DMS153 (cell line): ENCODE measurements at places on chromosomes 3 and 15.
A peak's percentile ranks its signal among the peaks of the same experiment; 100 is the strongest.

GRCh38 chr15:52683580-52683979, 4.4 kb upstream of the ATOSA start:
- DNase-seq, result no peak

GRCh38 chr3:138493804-138494606, 59.6 kb downstream of the ESYT3 start:
- DNase-seq, result no peak

GRCh38 chr3:51921081-51921578, 18.0 kb upstream of the IQCF1 start:
- no peak for DNase-seq

GRCh38 chr3:21390856-21391255, 360.2 kb downstream of the ZNF385D start:
- DNase-seq, result no peak

- DNase-seq, result peak; percentile 74
Measured at GRCh38 chr3:112759681-112760080, 87.0 kb downstream of the CD200R1L start.

DNA sequence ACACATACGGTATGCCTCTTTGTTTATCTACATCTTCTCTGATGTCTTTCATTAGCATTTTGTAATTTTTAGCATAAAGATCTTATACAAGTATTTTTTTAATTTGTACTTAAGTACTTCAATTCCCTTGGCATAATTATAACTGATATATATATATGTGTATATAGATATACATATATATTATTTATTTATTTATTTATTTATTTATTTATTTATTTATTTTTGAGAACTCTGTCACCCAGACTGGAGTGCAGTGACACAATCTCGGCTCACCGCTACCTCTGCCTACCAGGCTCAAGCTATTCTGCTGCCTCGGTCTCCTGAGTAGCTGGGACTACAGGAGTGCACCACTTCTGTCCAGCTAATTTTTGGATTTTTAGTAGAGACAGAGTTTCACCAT, 382.7 kb downstream of the EPHA3 start:
- DNase-seq, result no peak

DNA sequence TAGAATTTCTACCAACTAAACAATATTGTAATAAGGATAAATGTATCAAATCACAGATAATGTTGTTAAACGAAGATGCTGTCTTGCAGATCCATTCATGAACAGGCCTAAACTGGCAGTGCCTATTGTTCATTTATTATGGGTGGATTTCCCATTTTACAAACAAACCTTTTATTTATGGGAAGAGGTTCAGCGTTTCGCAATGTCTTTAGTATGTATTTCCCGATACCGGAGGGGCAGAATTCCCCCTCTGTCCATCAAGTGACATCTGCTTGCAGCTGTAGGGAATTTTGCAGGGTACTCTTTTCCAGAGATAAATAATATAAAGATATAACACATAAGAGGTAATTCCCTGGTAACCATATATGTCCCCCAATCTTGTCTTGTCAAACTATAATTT, 5.7 kb downstream of the CEP19 start:
- no peak for DNase-seq

DNA sequence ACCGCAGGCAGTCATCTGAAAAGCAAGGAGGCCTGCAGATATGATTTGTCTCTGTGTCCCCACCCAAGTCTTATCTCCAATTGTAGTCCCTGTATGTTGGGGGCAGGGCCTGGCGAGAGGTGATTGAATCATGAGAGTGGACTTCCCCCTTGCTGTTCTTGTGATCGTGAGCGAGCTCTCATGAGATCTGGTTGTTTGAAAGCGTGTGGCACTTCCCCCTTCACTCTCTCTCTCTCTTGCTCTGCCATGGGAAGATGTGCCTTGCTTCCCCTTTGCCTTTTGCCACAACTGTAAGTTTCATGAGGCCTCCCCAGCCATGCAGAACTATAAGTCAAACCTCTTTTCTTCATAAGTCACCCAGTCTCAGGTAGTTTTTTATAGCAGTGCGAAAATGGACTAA, 83.3 kb downstream of the TMCO5A start:
- no peak for DNase-seq

DNA sequence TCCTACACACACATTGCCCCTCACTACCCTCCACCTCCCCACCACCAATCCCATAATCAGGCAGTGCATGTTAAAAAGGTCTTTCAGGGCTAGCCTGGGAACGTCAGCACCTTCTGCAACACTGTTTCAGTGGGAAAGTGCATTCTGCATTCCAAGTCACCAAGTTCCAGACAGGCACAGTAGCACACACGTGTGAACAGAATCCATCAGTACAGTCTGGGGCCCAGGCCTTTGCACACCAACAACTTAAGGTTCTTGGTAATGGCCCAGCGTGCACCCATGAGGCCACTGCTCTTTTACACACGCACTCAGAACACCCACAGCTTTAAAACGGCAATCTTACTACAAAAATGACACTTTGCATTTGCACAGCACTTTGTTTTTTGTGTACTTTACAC, 1.2 kb downstream of the ANXA2 start:
- no peak for DNase-seq

GRCh38 chr3:186775999-186776398, 7.4 kb upstream of the EIF4A2 start:
- no peak for DNase-seq

DNA sequence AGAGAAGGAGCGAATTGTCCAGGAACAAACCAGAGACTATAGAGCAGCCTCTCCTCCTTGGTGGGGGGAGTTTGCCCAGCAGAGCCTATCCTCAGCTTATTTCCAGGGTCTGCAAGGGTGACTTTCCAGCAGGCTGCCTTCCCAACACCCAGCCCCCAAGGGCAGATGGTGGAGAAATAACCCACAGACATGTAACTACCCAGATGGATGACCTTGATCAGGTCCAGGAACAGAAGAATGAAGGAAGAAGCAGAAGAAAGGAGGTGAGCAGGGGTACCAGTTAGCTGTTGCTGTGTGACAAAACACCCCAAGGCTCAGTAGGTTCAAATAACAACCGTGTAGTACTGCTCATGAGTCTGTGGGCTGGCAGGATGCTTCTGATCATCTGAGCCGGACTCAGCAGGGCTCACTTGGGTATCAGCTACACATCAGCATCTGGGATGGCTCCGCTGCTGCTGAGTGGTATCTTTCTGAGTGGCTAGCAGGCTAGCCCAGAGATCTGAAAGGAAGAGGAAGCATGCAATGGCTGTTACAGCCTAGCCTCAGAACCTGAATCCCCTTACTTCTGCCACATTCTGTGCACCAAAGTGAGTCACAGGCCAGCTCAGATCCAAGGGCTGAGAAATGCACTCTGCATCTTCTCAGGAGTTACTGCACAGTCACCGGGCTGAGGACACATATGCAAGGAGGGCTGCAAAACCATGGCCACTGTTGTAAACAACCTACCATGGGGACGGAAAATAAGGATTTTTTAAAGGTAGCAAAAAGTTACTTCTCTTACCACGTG, 22.2 kb upstream of the TXNRD3 start:
- DNase-seq, result no peak

- DNase-seq, result no peak
Measured at GRCh38 chr3:31481697-31482096, 51.0 kb upstream of the STT3B start.

GRCh38 chr3:71956069-71956340, 171.1 kb upstream of the PROK2 start:
- DNase-seq, result no peak

GRCh38 chr3:37973246-37974054, 17.1 kb upstream of the VILL start:
- no peak for DNase-seq

GRCh38 chr15:32849769-32850668, 132.2 kb downstream of the GREM1 start:
- DNase-seq, result no peak

GRCh38 chr3:11774296-11774877, 72.3 kb downstream of the TAMM41 start:
- DNase-seq, result peak; percentile 2

DNA sequence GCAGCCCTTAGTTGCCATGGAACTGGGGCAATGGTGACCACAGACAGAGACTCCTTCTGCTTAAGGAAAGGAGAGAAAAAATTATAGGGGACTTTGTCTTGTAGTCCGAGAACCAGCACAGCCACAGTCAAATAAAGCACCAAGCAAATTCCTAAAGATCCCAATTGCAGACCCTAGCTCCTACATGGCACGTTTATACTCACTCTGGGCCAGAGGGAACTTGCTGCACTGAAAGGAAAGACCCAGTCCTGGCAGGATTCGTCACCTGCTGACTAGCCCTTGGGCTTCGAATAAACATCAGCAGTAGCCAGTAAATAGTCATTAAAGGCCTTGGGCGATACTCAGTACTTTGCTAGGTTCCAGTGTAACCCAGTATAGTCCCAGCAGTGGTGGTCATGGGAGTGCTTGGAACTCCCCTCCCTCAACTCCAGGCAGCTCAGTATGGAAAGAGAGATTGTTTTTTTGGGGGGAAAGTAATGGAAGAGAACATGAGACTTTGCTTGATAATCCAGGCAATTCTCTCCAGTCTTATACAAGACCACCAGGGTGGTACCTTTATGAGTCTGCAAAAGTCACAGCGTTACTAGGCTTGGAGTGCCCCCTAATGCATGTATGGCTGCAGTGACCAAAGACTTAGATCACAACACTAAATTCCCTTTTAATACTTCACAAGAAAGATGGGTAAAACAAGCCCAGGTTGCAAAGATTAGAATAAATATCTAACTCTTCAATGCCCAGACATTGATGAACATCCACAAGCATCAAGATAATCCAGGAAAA, 66.4 kb upstream of the AGTR1 start:
- DNase-seq, result no peak

DNA sequence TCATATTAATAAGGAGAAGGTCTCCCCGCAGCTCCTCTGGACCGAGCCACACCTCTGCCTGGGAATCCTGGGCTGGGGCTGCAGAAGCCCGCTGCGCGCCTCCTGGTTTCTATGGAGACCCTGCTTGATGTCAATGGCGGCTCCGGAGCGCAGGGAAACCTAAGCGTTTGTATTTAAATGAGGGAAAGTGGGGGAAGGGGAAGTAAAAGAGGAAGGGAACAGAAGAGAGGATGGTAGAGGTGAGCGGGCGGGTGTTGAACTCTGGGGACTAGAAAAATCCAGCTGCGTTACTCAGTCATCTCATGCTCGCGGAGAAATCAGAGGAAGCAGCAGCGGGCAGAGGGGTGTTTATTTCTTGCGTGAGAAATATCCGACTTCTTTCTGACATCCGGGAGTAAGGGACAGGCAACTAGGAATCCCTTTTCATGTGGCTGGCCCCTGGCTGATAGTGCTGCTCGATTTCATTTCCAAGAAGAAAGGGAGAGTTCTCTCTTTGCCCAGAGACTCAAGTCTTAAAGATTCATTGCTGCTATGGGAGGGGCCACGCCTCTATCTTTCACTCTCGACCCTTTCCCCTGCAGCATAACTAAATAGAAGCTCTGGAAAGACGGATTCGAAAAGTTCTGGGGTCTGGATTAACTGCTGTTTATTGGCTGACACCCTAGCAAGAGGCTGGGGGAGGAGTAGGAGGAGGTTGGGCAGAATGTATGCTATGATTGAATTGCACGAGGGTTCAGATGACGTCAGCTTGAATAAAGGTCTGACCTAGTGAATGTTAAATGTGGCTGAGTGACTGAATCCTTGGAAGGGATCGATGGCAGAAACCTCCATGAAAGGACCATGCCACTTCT, 110.5 kb upstream of the GAP43 start:
- DNase-seq, result peak; percentile 67

GRCh38 chr15:89948796-89949195, 36.0 kb upstream of the ARPIN start:
- no peak for DNase-seq

- no peak for DNase-seq
Measured at GRCh38 chr3:125013095-125013494, 42.7 kb downstream of the HEG1 start.

DNA sequence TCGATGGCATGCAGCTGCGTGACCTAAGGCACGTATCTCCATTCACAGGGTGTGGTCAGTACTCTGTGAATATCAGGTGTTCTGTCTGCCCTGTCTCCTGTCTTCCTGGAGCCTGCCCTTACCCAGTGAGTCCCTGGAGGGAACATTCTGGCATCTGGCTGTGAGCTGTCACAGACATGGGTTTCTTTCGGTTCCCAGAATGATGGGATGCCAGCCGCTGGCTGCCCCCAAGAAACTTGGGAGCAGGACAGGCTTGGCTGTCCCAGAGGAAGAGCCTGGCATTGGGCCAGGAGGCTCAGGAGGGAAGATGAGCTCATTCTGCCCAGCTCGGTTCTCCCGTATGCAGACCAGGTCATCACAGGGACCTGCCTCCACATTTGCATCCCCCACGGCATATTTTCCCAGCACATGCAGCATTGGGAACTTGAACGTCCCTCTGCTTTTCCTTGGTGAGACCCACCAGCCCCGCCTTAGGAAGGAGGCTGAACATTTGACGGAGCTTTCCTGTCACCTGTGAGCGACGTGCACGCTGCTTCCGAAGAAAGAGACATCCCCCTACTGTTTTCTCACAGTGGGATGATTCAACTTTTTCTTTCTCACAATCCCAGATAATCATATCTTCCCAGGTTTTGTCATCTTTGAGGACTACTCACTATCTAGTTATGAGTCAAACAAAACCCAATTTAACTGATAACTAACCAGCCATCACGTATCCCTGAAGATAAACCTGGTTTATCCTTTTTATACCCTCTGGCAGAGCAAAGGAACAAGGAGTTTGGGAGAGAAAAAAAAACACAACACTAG, 22.0 kb upstream of the PGPEP1L start:
- no peak for DNase-seq
